ENCODE measurements at places on chromosomes 6 and 20.

DNA sequence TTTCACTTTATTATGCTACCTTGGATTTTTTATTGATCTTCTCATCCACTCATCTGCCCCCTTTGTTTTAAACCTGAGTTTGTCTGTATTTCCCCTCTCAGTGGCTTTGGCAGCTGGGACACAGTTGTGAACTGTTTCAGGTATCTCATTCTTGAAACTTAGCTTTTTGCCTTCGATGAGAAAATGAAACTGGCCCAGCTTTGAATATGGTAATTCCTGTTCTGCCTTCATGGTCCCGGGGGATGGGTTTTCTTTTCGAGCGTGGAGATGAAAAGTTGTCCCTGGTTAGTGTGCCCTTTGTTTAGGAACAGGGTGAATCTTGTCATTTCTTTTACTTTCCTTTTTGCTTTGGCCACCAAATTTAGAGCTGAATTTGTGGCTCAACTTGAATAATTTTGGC lies 25.6 kb downstream of the DHX35 start:
- no peak for DNase-seq

DNA sequence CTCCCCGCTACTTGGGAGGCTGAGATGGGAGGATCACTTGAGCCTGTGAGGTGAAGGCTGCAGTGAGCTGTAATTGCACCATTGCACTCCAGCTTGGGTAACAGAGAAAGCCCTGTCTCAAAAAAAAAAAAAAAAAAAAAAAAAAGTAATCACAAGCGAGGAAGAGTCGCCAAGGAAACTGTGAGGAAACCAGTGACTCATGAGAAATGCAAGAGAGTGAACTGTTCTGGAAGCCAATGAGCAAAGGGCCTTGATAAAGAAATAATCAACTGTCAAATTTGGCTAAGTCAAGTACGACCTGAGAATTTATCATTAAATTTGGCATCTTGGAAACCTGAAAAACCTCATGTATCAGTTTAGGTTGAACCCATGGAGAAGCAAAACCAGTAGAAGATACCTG lies 16.1 kb upstream of the LAMP5 start:
- DNase-seq, result no peak

DNA sequence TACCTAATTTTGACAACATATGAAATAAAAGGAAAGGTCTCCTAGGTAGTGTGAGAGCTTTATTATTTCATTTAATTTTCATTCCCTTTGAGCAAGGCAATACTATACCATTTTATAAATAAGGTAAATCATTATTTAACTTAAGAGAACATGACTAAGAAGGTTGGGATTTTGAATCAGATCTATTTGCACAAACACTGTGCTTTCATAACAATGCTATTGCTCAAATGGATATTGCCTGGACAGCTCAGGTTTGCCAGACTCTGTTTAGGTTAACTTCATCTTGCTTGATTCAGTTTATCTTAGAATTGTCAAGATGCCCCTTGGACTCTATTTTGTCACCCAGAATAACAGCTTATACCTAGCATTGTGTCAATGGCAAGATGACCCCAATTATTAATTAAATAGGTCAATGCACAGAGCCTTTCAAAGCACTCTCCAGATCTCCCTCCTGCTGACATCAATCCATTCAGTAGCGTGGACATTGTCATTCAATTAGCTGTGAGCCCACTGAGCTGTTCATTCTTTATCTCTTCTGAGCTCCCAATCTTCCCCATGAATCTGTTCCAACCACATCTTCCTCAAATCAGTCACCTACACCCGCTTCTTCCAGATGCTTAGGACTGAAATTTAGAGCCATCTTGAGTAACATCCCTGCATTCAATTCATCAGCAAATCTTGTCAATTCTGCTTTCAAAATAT lies 42.1 kb upstream of the TMEM30A start:
- DNase-seq, result no peak

DNA sequence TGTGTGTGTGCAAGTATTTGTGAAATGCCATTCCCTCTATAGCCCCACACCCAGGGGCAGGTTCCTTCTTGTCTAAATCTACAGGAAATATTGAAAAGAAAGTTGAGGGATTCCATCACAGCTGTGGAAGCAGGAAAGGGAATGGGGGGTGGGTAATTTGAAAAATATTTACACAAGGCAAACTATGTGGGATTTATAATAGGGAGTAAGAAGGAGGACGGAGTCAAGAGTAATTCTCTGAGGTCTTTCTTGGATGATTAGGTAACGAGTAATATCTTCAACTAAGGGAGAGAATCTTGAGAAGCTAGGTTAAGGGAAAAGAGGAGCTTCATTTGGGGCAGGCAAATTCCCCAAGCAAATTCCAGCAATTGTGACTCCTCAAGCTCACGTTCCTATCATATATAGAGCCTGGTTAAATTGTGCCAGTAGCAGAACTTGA lies 113.5 kb upstream of the SGK1 start:
- DNase-seq, result no peak

- no peak for DNase-seq
These were observed 100.9 kb upstream of the NFATC2 start for GRCh38 chr20:51643390-51643789.

- no peak for DNase-seq
These were observed 988 bp downstream of the ECHDC1 start for GRCh38 chr6:127342296-127342945.

DNA sequence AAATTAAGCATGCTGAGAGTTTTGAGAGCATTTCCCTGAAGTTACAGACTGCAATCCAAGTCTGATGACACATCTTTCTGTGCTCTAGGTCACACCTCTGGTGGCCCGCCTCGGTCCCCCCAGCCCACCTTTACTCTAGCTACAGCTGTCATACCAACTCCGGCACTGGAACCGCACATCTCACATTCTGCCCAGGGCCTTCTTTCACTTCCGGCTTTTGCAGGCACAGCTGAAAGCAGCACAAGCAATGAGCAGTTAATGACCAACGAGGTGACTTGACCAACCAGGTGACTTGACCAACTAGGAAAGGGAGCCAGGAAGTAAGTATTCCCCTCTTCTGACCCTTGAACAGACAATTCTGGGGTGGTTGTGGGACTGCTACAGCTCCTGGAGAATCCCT lies 88.6 kb upstream of the MOCS1 start:
- no peak for DNase-seq

- no peak for DNase-seq
These were observed 48.4 kb upstream of the FRMD1 start for GRCh38 chr6:168127384-168127868.

GRCh38 chr20:59748619-59749191 lies 144.4 kb downstream of the PHACTR3 start:
- no peak for DNase-seq

DNA sequence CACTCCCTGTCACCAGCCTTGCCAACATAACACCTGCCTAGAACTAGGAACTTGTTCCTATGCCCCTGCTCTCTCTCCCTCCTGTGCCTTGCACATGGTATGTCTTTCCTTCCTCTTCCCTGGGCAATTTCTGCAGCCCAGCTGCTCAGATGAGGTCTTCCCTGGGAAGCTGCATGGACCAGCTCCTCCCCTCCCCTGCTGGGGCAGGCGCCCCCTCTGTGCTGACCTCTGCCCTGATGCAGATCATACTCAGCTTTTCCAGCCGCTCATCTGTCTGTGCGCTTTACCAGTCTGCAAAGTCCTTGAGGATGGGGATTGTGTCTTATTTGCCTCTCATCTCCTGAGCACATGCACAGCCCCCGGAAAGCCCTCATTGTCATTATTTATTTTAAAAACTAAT lies 161.8 kb downstream of the SCML4 start:
- DNase-seq, result no peak

DNA sequence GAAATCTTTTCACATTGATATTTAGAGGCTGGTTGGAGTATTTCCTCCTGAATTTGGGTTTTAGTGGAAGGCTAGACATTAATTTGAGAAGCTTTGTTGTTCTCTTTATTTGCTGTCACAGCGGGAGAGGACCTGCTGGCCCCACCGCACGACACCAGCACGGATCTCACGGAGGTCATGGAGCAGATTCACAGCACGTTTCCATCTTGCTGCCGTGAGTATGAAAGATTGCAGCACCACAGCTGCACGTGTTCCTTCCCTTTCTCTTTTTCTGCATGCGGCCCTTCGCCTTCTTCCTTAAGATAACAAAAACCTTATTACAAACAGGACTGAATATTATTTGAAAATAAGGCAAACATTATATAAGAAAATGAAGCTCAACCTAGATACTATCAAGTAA lies 555.5 kb downstream of the UTRN start:
- no peak for DNase-seq

- DNase-seq, result no peak
These were observed 105.5 kb downstream of the ASCC3 start for GRCh38 chr6:100775667-100776066.

GRCh38 chr20:37896932-37897548 lies 5.9 kb upstream of the VSTM2L start:
- no peak for DNase-seq

DNA sequence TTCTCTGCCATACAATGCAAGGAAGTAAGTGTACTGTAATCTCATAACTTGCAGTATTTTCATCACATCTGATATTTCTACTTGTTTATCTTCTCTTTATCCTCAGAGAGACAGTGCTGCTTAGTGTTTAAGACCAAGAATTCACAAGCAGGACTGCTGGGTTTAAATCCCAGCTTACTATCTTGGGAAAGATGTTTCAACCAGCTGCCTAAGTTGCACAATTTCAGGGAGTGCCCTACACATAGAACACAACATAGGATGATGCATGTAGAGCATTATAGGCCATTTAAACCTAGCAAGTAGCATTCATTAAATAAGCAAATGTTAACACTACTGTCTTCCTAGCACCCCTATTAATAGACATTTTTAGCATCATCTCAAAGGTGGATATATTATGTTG lies 205.2 kb upstream of the CEP162 start:
- DNase-seq, result no peak

DNA sequence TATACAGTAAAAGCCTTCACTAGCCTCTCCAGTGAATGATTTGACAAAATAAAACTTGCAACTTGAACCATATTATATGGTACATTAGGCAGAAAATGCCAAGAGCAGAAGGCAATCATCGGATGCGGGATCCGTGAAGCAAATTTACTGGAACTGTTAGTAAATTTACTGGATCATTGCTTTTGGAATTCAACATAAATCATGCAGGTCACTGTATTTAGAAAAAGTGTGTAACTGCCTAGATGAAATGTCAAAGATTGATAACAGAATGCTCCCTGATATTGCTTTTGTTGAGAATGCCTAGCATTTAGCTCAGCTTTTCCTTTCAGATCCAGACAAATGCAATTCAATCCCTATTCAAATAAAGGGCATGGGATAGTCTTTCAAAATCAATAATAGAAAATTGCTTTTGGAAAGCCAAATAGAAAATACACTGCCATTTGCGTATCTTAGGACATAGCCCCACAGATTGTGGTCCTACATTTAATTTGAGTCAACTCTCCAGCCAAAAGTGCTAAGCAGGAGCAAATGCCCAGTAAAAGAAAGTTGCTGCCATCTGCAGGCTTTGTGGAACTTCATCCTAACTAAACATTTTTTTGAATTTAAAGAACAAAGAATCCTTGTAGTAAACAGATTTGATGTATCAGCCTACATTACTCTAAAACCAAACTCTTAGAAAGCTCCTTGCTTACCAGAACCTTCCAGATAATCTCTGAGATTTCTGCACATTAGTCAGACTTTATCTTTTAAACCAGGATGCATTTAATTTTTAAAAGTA lies 109.5 kb upstream of the HSF2 start:
- no peak for DNase-seq

DNA sequence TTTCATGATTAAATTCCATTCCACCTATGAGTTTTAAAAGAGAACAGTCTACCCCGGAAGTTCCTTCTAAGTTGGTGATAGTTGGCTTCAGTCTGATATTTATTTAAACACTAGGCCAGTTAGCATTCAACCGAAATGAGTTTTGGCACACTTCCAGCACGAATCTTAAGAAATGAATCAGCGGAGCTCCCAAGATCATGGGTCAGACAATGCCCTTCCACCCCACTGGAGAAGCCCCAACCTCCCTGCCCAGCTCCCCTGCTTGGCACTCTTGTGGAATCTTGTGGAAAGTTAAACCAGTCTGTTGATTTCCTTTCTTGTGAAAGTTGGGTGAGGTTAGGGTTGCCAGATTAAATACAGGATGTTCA lies 64.3 kb downstream of the MKKS start:
- no peak for DNase-seq

GRCh38 chr6:166764473-166765233 lies 137.6 kb upstream of the RPS6KA2 start:
- no peak for DNase-seq

DNA sequence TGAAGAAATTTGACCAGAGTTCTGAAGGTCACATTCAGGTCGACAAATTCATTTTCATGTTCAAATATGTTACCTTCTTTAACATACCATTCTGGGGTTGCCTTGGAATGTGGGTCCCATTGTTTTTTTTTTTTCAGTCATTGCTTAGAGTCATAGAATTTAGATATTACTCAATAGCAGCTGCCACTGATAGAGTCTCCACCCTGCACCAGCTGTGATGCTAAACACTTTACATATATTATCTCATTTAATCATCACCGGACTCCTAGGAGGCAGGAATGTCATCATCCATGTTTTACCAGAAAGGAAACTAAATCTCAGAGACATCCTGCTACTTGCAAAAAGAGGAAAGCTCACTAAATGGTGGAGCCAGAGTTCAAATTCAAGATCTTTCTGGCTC lies 204.7 kb downstream of the ESR1 start:
- DNase-seq, result no peak

GRCh38 chr20:41408986-41409385 lies 42.4 kb upstream of the EMILIN3 start:
- DNase-seq, result no peak

- no peak for DNase-seq
These were observed 683 bp downstream of the ATF6B start for GRCh38 chr6:32127409-32127716.

GRCh38 chr6:24307881-24308280 lies 50.0 kb downstream of the DCDC2 start:
- DNase-seq, result no peak

DNA sequence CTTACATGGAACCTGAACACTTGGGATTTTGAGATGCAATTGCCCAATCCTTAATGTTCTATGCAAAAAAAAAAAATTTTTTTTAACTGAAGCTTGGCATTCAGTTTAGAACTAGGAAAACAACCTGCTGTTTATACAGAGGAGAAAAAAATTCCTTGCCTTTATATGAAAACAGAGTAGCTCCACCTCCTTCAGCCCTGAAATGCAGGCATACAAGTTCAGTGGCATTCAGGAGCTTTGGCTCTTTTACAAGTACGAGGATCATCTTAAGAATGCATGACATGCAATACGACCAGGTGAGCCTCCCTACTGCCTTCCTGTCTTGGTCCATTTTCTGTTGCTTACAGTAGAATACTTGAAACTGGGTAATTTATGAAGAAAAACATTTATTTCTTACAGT lies 20.4 kb downstream of the PAX1 start:
- no peak for DNase-seq

GRCh38 chr6:168411130-168411529 lies 29.9 kb upstream of the SMOC2 start:
- DNase-seq, result no peak

GRCh38 chr6:169233181-169233580 lies 20.5 kb downstream of the THBS2 start:
- DNase-seq, result no peak

DNA sequence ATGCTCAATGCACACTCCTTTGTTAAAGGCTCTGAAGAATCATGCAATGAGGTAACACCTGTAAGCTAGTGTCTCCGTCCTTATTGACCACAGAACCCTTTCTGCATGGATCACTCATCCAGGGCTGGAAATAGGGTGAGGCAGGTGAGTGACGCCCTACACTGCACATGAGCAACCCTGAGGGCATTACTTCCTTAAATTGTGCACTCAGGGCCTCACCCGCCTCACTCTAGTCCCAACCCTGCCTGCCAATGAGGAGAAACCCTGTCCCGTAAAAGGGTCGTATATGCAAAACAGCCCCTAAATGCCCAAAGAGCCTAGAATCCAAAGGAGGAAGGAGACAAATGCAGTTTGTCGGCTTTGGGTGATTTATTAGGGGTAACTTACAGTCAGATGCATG lies 33.6 kb upstream of the NOP56 start:
- DNase-seq, result no peak
